HT1080 (cell line): ENCODE measurements at places on chromosomes 12 and 14. TPM values are rescaled to one million over a fixed set of nuclear protein-coding genes. Genes with fewer than 3 reads are reported as not detected.

- no peak for DNase-seq
Measured at GRCh38 chr14:68160779-68161546, 341.4 kb downstream of the RAD51B start.

- DNase-seq = peak; percentile 66
Measured at GRCh38 chr14:62206456-62206855, 444.2 kb downstream of the SNAPC1 start.

- DNase-seq = peak; percentile 86
Measured at GRCh38 chr14:103594265-103594664, 31.5 kb downstream of the COA8 start.

GRCh38 chr14:95300002-95300696, 19.6 kb downstream of the CLMN start:
- DNase-seq = no peak

KLRC1 gene
- 0.71 TPM in 1 of 2 replicates, not detected in the other for total RNA-seq

TMEM117 gene
- 5.3 and 12.7 TPM in 2 replicates for total RNA-seq
